ENCODE measurements at places on chromosomes 3 and 15. TPM values are rescaled to one million over a fixed set of nuclear protein-coding genes. Genes with fewer than 3 reads are reported as not detected.

The RASGRF1 gene
- total RNA-seq: not detected

The CKMT1B gene
- total RNA-seq: not detected

The ITIH1 gene
- not detected for total RNA-seq

The RPS27L gene
- total RNA-seq: 441 TPM

Data from endothelial cell of coronary artery (primary cell).